Purkinje cell (primary cell): ENCODE measurements at places on chromosomes 1 and 21. TPM values are rescaled to one million over a fixed set of nuclear protein-coding genes. Genes with fewer than 3 reads are reported as not detected.

Gene TNFRSF25
- 2.7 and 6.0 TPM in 2 replicates for polyA plus RNA-seq

Gene PDE9A
- polyA plus RNA-seq, result 73.8 and 97.9 TPM in 2 replicates

Gene LCE3D
- polyA plus RNA-seq, result not detected in 2 replicates

Gene FCER1G
- 2.9 and 7.6 TPM in 2 replicates for polyA plus RNA-seq

Gene DTL
- not detected in 2 replicates for polyA plus RNA-seq

Gene ANKRD65
- polyA plus RNA-seq, result 0.24 TPM in 1 of 2 replicates, not detected in the other

Gene MIXL1
- not detected in 2 replicates for polyA plus RNA-seq

Gene SLC1A7
- not detected in 2 replicates for polyA plus RNA-seq

Gene LEPR
- polyA plus RNA-seq, result 0.48 and 3.1 TPM in 2 replicates

Gene AKNAD1
- polyA plus RNA-seq, result not detected in 2 replicates

Gene KCNE2
- 0.31 TPM in 1 of 2 replicates, not detected in the other for polyA plus RNA-seq

Gene GRIK3
- 0.32 and 2.2 TPM in 2 replicates for polyA plus RNA-seq

Gene TAL1
- not detected in 2 replicates for polyA plus RNA-seq

Gene CNST
- polyA plus RNA-seq, result 17.9 and 28.5 TPM in 2 replicates

Gene SYDE2
- 0.08 TPM in 1 of 2 replicates, not detected in the other for polyA plus RNA-seq

Gene CPT2
- 2.4 and 2.5 TPM in 2 replicates for polyA plus RNA-seq

Gene CAMSAP2
- polyA plus RNA-seq, result 156 and 163 TPM in 2 replicates

Gene SFT2D2
- polyA plus RNA-seq, result 0.40 and 0.59 TPM in 2 replicates

Gene RPTN
- polyA plus RNA-seq, result not detected in 2 replicates

Gene OR6N1
- not detected in 2 replicates for polyA plus RNA-seq

Gene LMX1A
- not detected in 2 replicates for polyA plus RNA-seq

Gene RORC
- not detected in 2 replicates for polyA plus RNA-seq

Gene NTRK1
- polyA plus RNA-seq, result not detected in 2 replicates

Gene FCRL6
- not detected in 2 replicates for polyA plus RNA-seq

Gene PROK1
- not detected in 2 replicates for polyA plus RNA-seq

Gene SYCP1
- 8.1 and 19.9 TPM in 2 replicates for polyA plus RNA-seq

Gene IKBKE
- polyA plus RNA-seq, result 1.6 and 4.5 TPM in 2 replicates

Gene PYHIN1
- not detected in 2 replicates for polyA plus RNA-seq

Gene DMBX1
- polyA plus RNA-seq, result not detected in 2 replicates

Gene POU3F1
- not detected in 2 replicates for polyA plus RNA-seq

Gene PTPRF
- 2.9 and 6.2 TPM in 2 replicates for polyA plus RNA-seq

Gene ADGRB2
- polyA plus RNA-seq, result 0.15 and 6.8 TPM in 2 replicates

Gene LAD1
- not detected in 2 replicates for polyA plus RNA-seq

Gene TP73
- not detected in 2 replicates for polyA plus RNA-seq

Gene SLC35D1
- 0.32 and 2.3 TPM in 2 replicates for polyA plus RNA-seq

Gene KIF2C
- not detected in 2 replicates for polyA plus RNA-seq

Gene CIART
- polyA plus RNA-seq, result 19.1 and 32.2 TPM in 2 replicates

Gene RPE65
- polyA plus RNA-seq, result not detected in 2 replicates

Gene RHCE
- polyA plus RNA-seq, result 1.6 and 2.1 TPM in 2 replicates

Gene RCOR3
- polyA plus RNA-seq, result 15.6 and 18.5 TPM in 2 replicates

Gene TBX19
- not detected in 2 replicates for polyA plus RNA-seq
